ENCODE measurements at places on chromosomes 4 and X.

- no peak for DNase-seq
These were observed 188.9 kb upstream of the IL1RAPL1 start for GRCh38 chrX:28398342-28398741.

DNA sequence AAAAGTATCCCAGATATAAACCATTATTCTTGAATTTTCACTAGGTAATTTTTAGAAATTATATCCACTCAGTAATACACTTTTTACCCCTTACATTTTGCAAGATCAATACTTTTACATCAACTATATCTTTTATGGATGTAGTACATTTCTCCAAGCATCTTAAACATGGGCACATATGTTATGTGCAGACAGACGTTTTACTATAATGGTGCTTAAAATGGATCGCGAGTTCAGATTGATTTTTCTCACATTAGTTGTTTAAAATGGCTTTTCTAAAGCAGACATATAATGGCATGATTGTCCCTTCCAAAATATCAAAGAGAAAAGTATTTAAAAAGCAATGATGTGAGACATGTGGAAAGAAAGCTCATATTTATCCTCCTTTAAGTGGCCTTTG, 786.1 kb downstream of the PDHA2 start:
- DNase-seq = no peak

GRCh38 chr4:74061430-74061829, 22.9 kb upstream of the CXCL3 start:
- no peak for DNase-seq

DNA sequence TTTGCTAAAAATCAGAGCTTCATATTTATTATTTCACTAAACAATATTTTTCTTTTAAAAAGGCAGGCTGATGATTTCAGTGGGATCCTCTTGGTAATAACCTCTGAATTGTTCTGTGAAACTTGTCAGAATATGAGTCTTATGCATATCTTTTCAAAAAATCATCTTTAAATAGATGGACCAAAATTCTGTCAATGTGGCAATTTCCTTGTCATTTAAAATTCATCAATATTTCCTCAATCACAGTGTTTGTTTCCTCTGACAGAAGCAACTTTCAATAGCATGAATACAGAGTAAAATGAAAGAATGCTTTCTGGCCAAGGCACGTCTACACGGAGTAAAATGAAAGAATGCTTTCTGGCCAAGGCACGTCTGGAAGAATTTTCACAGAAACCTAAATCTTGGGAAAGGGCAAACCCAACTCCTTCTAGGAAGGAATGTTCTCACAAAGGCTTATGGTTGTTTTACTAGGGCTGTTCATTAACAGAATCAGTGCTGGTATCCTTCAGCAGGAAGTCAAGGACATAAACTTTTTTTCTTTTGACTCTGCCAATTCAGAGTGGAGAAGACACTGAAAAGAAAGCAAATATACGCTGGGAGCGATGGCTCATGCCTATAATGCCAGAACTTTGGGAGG, 99.0 kb upstream of the GPR34 start:
- DNase-seq = no peak

DNA sequence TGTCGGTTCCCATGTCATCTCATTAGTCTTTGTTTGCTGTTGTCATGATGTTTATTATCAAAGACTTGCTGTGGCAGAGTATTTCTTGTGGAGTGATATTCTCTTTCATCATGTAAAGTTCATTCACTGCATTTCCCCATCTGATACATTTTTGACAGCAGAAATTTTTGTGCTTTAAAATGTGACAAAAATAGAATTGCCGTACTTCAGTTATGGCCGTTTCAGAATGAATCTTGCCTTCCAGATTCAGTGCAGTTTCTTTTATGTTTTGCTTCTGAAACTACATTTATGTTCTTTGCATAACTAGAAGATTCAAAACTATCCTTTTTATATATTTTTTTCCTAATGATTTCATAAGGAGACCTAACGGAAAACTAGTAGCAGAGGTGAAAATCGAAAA, 10.0 kb downstream of the CSTF2 start:
- DNase-seq = no peak

- peak; percentile 84 for DNase-seq
These were observed 12.4 kb upstream of the DHRSX start for GRCh38 chrX:2513121-2513664.

DNA sequence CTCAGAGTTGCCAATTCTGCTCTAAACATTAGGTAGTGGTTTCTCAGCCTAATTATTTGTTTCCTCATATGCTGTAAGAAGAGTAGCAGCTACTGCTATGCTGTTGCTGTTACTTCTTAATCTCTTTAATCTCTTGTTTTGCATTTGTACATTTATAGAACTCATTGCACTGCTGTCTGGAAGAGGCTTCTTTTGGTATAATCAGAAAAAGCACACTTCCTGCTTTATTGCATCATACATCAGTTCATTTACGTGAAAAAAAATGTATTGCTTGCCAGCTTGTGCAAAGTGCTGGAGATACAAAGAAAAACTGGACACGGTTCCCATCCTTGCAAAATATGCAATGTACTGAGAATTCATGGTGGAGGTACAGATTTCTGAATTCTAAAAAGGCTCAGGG, 332.0 kb downstream of the GRXCR1 start:
- DNase-seq = no peak

DNA sequence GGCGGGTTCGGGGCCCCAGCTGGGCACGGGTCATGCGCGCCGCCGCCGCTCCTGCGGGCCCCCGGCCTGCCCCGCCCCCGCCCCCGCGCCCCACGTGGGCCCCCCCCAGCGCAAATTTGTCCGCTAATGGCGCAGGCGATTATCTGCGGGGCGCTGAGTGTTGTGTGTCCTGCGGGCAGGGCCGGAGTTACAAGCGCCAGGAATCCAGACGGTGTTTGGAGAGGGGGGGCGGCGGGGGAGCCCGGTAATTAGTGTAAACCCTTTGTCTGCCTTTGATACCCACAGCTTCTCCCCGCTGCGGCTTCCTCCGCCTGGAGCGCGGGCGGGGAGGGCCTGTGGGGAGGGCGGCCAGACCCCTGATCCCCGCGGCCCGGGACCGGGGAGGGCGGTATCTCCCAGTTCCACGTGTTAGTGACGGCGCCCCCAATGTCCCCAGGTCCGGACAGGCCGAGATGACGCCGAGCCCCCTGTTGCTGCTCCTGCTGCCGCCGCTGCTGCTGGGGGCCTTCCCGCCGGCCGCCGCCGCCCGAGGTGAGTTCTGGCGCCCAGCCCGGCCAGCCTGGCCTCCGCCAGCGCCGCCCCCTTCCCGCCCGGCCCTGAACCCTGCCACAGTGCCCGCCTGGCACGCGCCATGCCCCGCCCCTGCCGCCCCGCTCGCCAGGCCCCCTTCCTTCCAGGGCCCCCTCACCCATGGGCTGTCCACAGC, 761 bp downstream of the FGFRL1 start:
- peak; percentile 88 for DNase-seq

GRCh38 chrX:48025561-48025960, 18.8 kb downstream of the SPACA5 start:
- peak; percentile 59 for DNase-seq

DNA sequence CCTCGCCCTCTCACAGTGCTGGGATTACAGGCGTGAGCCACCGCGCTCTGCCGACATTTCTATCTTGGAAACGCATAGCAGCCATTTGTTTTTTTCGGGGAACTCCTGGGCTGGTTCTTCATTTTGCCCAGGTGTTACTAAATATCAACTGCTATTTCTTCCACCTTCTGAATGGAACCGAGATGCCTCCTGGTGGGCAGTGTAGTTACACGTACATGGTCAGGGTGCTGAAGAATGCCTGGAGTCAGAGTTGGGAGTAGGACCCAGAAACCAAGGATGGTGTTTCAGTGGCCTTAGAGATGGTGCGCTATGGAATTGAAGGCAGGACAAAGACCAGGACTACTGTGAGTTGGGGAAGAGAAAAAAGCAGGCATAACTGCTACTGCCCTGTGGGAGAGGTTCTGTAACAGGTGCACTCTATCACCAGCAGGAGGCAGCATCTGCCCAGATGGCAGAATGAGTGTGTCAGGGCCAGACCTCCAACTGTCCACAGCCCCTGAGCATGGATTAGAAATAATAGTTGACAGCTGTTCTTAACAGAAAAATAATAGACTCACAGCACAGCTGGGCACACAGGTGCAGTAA, 81.7 kb downstream of the ZC4H2 start:
- DNase-seq = peak; percentile 70

- DNase-seq = no peak
These were observed 33.5 kb downstream of the GUCY2F start for GRCh38 chrX:109448282-109448938.

GRCh38 chr4:41613386-41613785, 75.4 kb downstream of the LIMCH1 start:
- peak; percentile 71 for DNase-seq

DNA sequence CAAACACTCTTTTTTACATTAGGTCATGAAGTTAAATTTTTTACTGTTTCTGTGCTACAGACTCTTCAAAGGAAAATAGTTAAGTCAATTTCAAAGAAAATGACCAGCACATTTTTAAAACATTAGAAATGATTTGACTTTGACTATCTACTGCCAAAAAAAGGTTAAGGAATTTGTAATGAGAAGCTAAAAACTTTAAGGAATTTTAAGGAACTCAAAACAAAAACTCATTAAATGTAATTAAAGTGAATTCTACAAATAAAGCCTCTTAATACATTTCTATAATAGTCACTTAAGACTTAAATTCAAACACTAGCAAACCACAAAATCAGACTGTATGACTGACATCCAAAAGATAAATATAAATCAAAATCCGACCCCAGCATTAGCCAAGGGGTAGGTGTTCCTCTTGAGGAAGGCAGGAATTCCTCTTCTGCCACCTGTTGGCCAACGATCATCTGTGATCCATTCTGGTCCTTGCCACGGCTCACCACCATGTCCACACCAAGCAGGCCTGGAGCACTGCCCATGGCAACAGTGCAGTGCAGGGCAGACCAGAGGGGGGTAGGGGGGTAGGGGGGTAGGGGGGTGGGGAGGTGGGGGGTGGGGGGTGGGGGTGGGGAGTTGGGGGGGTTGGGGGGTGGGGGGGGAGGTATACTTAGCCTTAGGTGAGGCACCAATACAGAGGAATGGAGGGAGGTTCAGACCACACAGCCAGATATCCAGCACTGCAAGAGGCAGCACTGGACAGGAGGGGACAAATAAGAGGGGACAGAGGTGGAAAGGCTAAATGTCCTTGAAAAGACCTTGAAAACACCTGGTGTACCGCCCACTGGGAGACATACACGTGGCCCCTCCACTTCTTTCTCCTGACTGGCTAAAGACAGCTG, 287.4 kb downstream of the CHIC1 start:
- DNase-seq = no peak
